ENCODE measurements at places on chromosomes 3 and 15.

DNA sequence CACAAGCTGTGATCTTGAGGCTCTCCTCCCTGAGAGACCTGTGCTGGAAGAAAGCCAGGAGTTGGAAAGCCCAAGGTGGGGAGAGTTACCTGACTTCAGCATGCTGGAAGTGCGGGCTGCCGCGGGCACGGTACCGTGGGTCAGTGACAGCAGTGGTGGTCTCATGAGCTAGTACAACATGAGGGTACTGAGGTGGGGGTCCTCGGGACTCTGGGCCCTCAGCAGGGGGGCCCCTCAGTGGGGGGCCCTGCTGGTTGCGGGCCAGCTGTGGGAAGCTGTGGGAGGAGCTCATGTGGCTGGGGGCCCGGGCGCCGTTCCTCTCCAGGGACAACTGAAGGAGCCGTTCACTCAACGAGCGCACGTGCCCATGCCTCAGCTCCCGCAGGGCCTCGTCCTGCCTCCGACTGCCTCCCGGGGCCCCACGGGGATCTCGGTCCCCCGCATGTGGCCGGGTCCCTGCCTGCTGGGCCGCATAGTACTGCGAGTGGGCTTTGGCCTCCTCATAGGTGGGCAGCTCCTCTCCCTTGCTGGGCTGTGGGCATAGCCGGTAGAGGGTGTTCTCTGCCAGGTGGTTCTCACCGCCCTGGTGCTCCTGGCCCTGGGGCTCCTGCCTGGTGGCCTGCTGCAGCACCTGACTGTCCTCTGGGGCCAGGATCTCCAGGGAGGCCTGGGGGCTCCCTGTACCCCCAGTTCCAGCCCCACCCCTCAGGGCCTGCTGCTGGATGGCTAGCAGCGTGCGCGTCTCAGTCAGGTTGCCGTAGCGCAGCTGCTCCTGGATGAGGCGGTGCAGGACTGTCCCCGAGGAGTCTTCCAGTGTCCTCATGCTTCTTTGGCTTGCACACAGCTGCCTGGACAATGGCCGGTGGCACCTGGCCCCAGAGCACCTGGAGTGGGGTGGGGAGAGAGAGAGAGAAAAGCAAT, 3.4 kb downstream of the AMOTL2 start:
- no peak overlapping the region for H3K4me3 ChIP-seq
- H3K27ac ChIP-seq, result peak overlapping the region; percentile 99
- no peak for DNase-seq
- peaks cover 66% of the 10 kb centered on the region for H3K4me1 ChIP-seq

- H3K4me3 ChIP-seq, result no peak overlapping the region
- no peak for DNase-seq
- H3K27me3 ChIP-seq, result no peaks in the 10 kb centered on the region
- H3K36me3 ChIP-seq, result no peaks in the 10 kb centered on the region
Observed at GRCh38 chr3:179299999-179300613, 22.7 kb upstream of the ZNF639 start.

- H3K27ac ChIP-seq, result no peak overlapping the region
- no peaks in the 10 kb centered on the region for H3K27me3 ChIP-seq
- H3K4me1 ChIP-seq, result no peaks in the 10 kb centered on the region
- H3K4me3 ChIP-seq, result no peak overlapping the region
- H3K36me3 ChIP-seq, result peaks cover 15% of the 10 kb centered on the region
Observed at GRCh38 chr15:42719043-42719442, 17.9 kb downstream of the CDAN1 start.

- H3K27me3 ChIP-seq, result no peaks in the 10 kb centered on the region
- no peak overlapping the region for H3K27ac ChIP-seq
- no peak overlapping the region for H3K4me3 ChIP-seq
- H3K36me3 ChIP-seq, result no peaks in the 10 kb centered on the region
- no peak for DNase-seq
Observed at GRCh38 chr3:140186421-140186920, 251.5 kb downstream of the CLSTN2 start.

DNA sequence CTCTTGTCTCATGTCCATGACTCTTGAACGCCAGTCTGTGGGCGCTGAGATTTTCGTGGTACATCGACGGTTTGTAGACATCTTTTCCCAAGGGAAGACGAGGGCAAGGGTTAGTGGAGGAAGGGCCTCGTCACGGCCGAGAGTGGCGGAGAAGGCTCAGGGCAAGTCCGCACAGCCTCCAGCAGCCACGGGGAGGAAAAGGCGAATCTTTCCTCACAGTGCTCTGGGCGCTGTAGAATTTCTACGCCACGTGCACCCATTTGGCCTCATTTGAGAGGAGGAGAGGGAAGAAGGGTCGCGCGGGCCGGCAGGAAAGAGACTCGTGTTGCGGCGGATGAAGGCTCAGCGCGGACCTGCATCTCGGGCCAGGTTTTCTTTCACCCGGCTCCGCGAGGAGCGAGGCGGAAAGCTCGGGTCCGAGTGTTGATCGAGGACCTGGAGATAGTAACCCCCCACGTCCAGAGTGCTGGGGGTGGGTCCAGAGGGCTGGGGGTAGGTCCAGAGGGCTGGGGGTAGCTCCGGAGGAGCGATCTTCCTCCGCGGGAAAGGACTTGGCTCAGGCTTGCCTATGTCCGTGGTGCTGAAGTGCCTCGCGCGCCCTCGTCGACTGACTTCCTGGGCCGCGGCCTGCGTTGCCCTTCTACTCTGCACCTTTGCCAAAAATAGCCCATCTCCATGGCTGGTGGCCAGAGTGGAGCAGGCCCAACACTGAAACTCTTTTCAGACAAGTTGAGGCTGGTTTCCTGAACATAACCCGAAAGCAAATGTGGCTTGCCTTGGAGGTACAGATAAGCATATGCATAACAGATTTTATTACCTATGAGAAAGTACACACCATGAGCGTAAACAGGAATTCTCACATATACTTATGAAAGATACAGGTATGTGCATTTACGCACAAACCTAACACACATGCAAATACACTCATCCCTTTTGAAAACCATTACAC, 1.1 kb downstream of the SLC35G2 start:
- H3K4me1 ChIP-seq, result peaks cover 14% of the 10 kb centered on the region
- peaks cover 33% of the 10 kb centered on the region for H3K27me3 ChIP-seq
- DNase-seq, result peak; percentile 29
- peak overlapping the region; percentile 66 for H3K27ac ChIP-seq
- H3K4me3 ChIP-seq, result peak overlapping the region; percentile 47

DNA sequence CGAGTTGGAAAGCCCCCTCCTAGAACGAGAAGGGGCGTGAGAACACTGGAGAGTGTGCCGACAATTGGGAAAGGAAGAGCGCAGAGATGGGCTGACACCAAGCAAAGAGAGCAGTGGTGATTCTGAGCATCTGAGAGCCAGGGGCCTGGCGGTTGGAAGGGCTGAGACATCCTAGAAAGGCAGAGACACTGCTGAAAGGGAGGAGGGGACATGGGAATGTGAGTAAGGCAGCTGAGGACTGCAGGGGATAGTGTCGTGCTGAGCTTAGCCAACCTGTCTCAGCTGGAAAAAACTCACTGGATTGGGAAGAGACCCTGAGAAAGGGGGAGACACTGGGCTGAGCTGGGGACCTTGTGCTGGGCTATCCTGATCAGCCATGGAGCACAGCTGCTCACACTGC, 58.1 kb upstream of the SLC6A6 start:
- H3K36me3 ChIP-seq, result no peaks in the 10 kb centered on the region
- DNase-seq, result no peak
- no peaks in the 10 kb centered on the region for H3K4me1 ChIP-seq
- no peak overlapping the region for H3K27ac ChIP-seq

DNA sequence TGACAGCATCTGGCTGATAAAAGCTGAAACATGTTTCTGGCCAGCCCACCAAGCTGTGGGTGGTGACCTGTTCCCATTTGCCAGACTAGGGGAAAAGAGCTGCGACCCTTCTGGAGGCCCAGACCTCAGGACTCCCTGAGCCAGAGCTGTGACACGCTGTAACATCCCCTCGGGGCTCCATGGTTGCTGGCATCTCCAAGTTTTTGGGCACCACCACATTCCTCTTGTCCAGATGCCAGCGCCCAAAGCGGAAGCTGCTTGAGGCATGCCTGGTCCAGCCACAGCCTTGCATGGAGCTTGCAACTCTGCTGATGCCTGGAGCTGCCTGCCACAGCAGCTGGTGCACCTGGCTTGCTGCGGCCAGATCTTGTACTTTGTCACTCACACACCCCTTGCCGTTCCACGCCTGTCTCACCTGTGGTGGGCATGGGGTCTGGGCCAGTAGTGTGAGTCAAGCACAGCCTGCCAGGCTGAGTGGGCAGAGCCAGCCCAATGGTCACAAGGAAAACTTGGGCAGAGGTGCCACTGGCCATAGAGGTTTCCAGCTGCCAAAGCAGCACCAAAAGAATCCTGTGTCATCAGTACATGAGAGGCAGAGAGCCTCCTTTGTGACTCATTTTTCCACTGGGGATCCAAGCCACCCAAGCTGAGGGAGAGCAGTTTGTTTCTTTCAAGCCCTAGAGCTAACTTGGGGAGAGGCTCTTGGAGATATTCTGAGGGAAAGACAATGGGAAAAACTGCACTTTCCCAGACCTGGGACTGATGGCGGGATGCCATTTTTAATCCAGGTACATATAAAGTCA, 45.7 kb upstream of the PTX3 start:
- no peak overlapping the region for H3K27ac ChIP-seq
- H3K4me1 ChIP-seq, result no peaks in the 10 kb centered on the region
- H3K4me3 ChIP-seq, result no peak overlapping the region
- no peaks in the 10 kb centered on the region for H3K36me3 ChIP-seq

DNA sequence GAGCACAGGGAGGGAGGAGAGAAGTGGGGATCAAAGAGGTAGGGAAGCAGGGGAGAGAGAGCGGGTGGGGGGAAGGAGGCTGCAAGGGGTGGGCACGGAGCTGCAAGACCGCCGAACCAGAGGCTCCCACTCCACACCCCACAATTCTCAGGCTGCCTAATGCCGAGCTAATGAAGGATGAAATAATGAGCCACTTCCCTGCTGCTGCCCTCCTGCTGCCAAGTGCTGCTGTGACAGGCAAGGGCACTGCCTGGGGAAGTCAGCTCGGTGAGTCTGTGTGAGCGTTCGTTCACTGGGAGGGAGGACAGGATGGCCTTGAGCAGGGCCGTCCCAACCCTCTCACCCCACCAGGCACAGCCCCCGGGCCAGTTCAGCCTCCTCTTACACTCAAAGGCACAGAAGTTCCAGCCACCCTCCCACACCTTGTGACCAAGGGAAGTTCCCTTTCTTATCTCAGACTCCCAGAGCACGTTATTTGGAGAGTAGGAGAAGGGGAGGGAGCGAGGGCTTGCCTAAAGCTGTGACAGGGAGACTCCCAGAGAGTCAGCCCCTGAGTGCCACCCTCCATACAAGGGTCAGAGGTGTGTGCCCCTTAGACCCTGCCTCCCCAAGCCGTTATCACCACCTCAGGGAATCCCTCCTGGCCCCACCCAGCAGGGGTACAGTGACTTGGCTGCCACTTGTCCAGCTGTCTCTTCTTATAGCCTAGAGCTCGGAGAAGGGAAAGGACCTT, 12.4 kb downstream of the GLYCTK start:
- no peak overlapping the region for H3K27ac ChIP-seq
- no peaks in the 10 kb centered on the region for H3K4me1 ChIP-seq
- no peak for DNase-seq
- H3K4me3 ChIP-seq, result no peak overlapping the region

GRCh38 chr3:178459038-178459410, 77.2 kb upstream of the KCNMB2 start:
- H3K36me3 ChIP-seq, result no peaks in the 10 kb centered on the region
- no peak overlapping the region for H3K27ac ChIP-seq
- DNase-seq, result no peak
- H3K4me3 ChIP-seq, result no peak overlapping the region
- H3K4me1 ChIP-seq, result no peaks in the 10 kb centered on the region

GRCh38 chr3:45826908-45827307, 15.0 kb downstream of the LZTFL1 start:
- H3K27me3 ChIP-seq, result no peaks in the 10 kb centered on the region
- H3K36me3 ChIP-seq, result no peaks in the 10 kb centered on the region
- DNase-seq, result no peak
- H3K4me3 ChIP-seq, result no peak overlapping the region

GRCh38 chr15:32718821-32719716, 1.3 kb downstream of the GREM1 start:
- peak overlapping the region; percentile 39 for H3K4me3 ChIP-seq
- H3K27me3 ChIP-seq, result peaks cover 70% of the 10 kb centered on the region
- peak overlapping the region; percentile 62 for H3K27ac ChIP-seq
- DNase-seq, result peak; percentile 17

DNA sequence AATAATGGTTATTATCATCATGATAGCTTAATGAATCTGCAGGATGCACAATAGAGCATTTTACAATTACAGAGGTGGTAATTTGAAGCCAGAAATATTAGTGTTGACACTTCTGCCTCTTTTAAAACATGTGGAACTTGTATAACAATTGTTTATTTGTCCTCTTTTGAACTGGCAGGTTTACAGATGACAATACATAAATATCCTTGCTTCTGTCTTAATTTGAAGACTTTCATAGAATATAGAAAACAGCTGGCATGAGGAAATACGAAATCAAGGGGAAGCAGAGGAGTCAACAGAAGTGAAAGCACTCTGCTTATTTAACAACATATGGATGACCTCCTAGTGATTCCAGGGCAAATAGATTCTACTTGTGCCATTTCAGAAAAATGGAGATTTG, 270.5 kb upstream of the SGO1 start:
- H3K27me3 ChIP-seq, result no peaks in the 10 kb centered on the region
- H3K4me3 ChIP-seq, result no peak overlapping the region
- H3K27ac ChIP-seq, result no peak overlapping the region
- no peaks in the 10 kb centered on the region for H3K4me1 ChIP-seq
- no peak for DNase-seq
- H3K36me3 ChIP-seq, result no peaks in the 10 kb centered on the region

- peaks cover 5% of the 10 kb centered on the region for H3K36me3 ChIP-seq
- no peaks in the 10 kb centered on the region for H3K27me3 ChIP-seq
- no peak overlapping the region for H3K27ac ChIP-seq
- H3K4me1 ChIP-seq, result peaks cover 18% of the 10 kb centered on the region
- no peak for DNase-seq
Observed at GRCh38 chr3:5168110-5168509, 19.4 kb upstream of the EDEM1 start.

DNA sequence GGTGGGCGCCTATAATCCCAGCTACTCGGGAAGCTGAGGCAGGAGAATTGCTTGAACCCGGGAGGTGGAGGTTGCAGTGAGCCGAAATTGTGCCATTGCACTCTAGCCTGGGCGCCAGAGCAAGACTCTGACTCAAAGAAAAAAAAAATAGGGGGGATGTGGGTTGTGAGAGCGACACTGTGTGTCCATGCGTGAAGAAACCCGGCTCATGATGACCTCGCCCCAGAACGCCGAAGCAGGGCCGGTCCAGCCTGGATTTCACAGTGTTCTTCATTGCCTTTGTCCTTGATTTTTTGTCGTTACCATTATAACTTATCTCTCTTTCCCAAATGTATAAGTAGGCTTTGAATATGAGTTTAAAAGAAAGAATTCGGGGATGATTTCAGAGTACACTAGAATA, 128.7 kb downstream of the PGPEP1L start:
- H3K4me3 ChIP-seq, result no peak overlapping the region
- no peaks in the 10 kb centered on the region for H3K27me3 ChIP-seq
- peaks cover 40% of the 10 kb centered on the region for H3K4me1 ChIP-seq

GRCh38 chr15:58910456-58910855, 23.0 kb downstream of the SLTM start:
- H3K27ac ChIP-seq, result no peak overlapping the region
- no peak overlapping the region for H3K4me3 ChIP-seq
- H3K4me1 ChIP-seq, result no peaks in the 10 kb centered on the region
- DNase-seq, result no peak

GRCh38 chr3:41338276-41338675, 139.0 kb downstream of the CTNNB1 start:
- H3K36me3 ChIP-seq, result no peaks in the 10 kb centered on the region
- no peaks in the 10 kb centered on the region for H3K27me3 ChIP-seq
- no peak overlapping the region for H3K4me3 ChIP-seq
- no peak overlapping the region for H3K27ac ChIP-seq

GRCh38 chr15:39102431-39102830, 478.4 kb upstream of the THBS1 start:
- H3K27ac ChIP-seq, result no peak overlapping the region
- DNase-seq, result no peak
- no peak overlapping the region for H3K4me3 ChIP-seq
